ENCODE measurements at places on chromosomes 1 and 21. TPM values are rescaled to one million over a fixed set of nuclear protein-coding genes. Genes with fewer than 3 reads are reported as not detected.

GRCh38 chr1:51690285-51690961 lies 73.5 kb downstream of the OSBPL9 start:
- DNase-seq = no peak

Gene SPATA1
- total RNA-seq = 0.97 TPM

GRCh38 chr1:82387012-82387366 lies 586.3 kb downstream of the ADGRL2 start:
- DNase-seq = no peak

Gene CD5L
- not detected for total RNA-seq

- DNase-seq = no peak
Measured at GRCh38 chr1:36855699-36856494, 178.4 kb downstream of the GRIK3 start.

DNA sequence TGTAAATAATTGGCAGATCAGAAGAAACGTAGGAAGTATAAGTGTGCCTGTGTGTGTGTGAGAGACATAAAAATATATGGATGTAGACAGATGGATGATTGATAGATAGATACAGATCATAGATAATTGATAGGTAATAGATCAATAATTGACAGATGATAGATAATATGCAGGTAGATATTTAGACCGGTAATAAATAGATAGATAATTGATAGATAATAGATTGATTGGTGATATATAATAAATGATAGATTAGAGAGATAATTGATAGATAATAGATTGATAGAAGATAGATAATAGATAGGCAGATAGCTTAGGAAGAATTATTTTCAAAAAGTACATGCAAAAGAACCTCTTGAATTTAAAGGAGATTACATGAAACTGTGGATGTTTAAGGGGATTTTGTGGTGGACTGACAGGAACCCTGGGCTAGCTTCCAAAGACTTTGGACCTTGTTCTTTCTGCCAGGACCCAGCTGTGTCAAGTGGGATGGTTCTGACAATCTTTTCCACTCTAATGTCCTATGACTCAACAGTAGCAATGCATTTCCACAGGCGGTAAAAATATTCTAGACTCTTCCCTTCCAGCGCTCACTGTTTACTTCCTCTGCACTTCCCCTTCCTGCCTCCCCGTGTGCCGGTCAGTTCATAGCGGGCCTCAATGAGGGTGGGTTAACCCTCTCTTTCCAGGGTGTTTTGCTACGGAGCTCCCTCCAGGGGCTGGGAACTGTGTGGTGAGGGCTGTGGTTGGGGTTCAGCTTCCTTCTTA lies 39.4 kb downstream of the KCNJ15 start:
- no peak for DNase-seq

Gene C8A
- not detected for total RNA-seq

- DNase-seq = no peak
Measured at GRCh38 chr1:12480041-12480440, 138.0 kb downstream of the DHRS3 start.

- DNase-seq = no peak
Measured at GRCh38 chr1:223401873-223402789, 8.9 kb downstream of the CCDC185 start.

Gene MROH9
- not detected for total RNA-seq

- DNase-seq = no peak
Measured at GRCh38 chr1:33902486-33903209, 38.8 kb downstream of the HMGB4 start.

Gene IQCC
- total RNA-seq = 6.1 TPM

Gene CELA3B
- total RNA-seq = not detected

Gene OR2T33
- total RNA-seq = not detected

Gene FAM131C
- not detected for total RNA-seq

DNA sequence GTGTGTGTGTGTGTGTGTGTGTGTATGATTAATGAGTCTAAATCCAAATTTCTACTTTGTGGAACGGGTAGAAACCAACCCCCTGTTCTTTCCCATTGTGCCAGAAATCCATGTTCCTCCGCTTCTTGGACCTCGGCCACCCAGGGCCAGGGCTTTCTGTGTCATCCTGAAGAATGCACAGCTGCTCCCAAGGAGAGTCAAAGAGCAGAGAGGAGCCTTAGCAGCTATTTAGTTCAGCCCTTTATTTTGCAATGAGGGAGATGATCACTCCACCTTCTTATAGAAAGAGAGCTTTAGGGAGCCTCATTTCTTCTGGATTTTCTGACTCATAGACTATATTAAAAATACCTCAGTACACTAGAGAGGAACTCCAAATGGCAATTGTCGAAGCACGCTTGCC lies 489.3 kb upstream of the VAMP3 start:
- peak; percentile 89 for DNase-seq

GRCh38 chr1:163085904-163086268 lies 16.7 kb downstream of the RGS4 start:
- no peak for DNase-seq

Gene XKR8
- not detected for total RNA-seq

DNA sequence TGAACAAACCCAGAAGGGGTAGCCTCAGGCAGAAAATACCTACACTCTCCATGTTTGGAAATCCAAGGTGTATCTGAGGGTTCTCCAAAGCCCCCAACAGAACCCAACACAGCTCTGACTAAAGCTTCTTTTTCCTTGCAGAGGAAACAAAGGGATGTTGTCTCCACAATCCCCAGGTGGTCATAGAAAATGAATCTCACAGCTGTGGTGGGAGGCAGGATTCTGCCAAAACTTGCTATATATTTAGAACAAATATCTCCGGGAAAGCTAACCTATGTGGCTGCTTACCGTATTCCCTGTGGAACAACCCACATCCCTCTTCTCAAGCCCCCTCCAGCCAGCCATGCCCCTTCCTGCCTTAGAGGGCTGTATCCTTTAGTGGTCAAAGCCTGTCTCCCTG lies 406.1 kb downstream of the PRDM2 start:
- DNase-seq = no peak

- no peak for DNase-seq
Measured at GRCh38 chr21:42151148-42151947, 67.6 kb upstream of the ABCG1 start.

- DNase-seq = no peak
Measured at GRCh38 chr1:92924501-92924900, 36.8 kb downstream of the DIPK1A start.

Gene OR2L5
- total RNA-seq = not detected

DNA sequence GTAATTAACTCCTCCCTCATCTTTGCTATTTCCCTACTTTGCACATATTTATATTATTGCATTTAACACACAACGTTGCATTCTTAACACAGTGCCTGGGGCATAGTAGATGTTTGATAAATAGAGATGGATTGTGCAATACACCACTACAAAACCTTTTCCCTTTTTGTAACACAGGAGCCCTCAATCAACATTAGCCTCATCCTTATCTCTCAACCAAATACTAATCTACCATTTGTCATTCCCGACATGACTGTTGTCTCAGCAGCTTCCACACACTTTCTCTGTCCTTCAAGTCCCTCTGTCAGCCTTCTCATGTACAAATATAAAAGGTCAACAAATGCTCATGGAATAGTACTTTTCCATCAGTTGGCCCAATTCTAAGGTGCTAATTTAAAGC lies 78.9 kb upstream of the KCNK2 start:
- no peak for DNase-seq

DNA sequence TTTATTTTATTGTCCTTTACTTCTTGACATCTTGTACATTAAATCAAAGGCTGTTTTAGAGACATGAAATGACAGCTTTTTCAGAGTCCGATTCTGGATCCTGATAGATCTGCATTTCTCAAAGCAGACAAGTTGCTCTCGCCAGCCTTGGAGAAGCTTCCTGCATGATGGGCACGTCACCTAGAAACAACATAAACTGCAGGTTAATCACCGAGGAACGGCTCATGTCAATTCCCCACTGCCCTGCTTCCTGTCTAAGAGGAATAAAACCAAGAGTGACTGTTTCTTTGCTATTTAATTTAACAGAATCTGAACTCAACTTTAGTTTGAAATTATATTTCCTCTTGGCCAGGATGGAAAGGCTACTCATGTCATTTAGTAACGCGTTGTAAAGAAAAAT lies 77.0 kb downstream of the RWDD3 start:
- DNase-seq = no peak

- no peak for DNase-seq
Measured at GRCh38 chr1:8509579-8509978, 191.7 kb downstream of the SLC45A1 start.

- no peak for DNase-seq
Measured at GRCh38 chr21:15442743-15443469, 286.9 kb upstream of the USP25 start.

Gene CHODL
- not detected for total RNA-seq

DNA sequence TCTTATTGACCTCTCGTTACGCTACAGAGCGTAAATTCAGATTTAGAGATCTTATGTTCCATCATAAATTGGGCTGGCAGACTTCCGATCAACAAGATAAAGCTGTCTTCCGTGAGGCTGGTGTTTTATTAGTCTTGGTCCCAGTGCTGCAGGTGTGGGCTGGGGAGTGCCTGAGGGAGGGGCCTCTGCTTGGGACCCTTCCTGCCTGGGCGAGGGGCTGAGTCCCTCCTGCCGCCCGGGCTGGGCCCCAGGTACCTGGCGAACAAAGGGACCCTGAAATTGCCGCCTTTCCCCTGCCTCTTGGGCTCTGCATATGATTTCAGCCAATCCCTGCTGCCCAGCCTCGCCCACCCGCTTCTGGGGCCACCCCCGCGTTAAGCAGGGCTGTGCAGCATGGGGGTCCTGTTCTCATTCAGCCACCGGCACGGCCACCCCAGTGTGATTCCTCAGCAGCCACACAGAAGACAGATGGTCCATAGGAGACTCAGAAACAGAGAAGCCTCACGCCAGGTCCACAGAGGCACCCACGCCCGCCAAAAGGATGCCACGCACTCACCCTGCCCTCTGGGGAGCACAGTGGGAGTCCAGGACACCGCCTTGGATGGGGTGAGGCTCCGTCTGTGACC lies 6.1 kb upstream of the SAMD11 start:
- DNase-seq = no peak

- no peak for DNase-seq
Measured at GRCh38 chr1:46102769-46103476, 29.5 kb downstream of the PIK3R3 start.

- DNase-seq = no peak
Measured at GRCh38 chr1:205353612-205354011, 3.1 kb downstream of the KLHDC8A start.

- DNase-seq = peak; percentile 94
Measured at GRCh38 chr21:26007951-26008498, 162.5 kb downstream of the APP start.

Gene POU3F1
- total RNA-seq = 1.6 TPM

DNA sequence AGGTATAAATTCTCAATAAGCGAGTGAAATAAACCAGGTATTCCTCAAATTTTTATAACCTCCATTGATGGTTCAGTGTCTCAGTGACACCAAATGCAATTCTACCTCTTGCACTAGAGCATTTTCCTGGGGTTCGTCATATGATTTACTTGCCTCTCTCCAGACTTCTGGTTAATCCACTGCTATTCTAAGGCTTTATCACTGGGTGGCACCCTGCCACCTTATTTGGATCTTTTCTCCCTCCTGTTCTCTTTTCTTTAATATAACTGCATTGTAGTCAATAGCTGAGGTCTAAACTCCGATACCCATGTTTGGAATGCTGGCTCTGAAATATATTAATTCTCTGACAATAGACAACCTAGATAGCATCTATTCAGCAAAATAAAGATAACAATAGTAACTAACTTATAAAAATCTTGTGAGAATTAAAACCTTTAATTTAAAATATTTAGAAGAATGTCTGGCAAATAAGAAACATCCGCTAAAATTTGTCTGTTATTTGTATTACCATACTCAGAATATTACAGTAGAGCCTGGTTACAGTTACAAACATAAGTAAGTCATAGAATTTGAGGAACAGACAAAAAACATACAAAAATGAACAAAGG lies 436.4 kb downstream of the PLA2G4A start:
- DNase-seq = peak; percentile 52

DNA sequence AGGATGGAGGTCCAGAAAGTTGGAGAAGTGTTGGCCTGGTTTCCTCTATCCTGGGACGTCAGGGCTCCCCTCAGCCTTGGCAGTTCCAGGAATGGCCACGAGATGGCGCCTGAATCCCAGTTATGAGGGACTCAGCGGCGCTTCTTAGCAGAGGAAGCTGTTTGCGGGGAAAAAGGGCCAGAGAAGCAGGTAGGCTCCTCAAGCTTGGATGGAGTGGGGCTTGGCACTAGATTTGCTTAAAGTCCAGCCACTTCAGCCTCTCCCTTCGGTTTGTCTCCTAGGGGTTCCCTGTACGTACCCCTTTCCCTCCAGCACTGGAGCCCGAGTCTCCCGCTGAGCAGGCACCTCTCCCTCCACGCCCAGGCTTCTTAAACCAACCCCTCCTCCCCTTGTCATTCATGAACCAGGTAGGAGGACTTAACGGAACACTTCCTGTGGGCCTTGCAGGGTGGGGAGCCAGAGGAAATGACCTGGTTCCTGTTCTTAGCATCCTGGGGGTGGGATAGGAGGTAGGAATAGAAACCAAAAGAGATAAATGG lies 32.0 kb upstream of the TENT5B start:
- peak; percentile 77 for DNase-seq

Gene SEC16B
- 0.08 TPM for total RNA-seq

Gene VPS45
- 41.5 TPM for total RNA-seq

DNA sequence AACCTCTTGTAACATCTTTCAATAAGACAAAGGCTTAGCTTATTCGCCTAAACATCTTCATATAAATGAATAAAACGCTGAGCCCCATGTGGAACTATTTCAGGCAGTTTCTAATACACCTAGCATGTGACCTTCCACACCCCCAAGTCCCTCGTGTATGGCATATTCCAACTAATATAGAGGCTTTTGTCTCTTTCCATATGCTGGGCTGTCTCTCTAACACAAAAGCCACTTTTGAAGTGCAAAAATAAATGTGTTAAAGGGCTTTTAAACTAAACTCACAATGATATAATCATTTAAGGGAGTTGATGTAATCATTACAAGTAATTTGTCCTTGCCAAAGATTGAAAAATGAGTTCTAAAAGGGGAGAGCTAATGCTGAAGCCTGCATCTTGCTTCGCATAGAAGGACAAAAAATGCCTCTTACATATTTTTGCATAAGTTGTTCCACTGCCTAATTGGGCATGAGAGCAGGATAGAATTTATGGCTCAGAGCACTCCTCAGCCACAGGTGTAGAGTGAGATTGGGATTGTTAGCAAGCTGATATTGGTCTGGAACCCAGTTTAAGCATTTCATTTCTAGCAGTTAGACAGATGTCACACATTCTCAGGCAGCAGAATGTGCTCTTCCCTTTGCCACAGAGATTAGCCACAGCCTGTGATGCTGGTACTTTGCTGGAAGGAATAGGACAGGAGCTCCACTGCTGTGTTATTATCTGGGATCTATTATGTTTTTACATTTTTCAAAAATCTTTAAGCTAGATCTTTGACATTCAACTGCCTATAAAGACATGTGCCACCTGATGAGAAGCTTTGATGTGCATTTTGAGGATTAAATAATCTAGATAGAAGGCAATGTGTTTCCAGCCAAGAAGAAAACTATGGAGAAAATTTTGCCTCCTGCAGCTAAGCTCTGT lies 1044.4 kb downstream of the ADGRL2 start:
- no peak for DNase-seq

Gene GPR161
- total RNA-seq = 19.3 TPM

- DNase-seq = no peak
Measured at GRCh38 chr1:193438771-193439170, 252.4 kb upstream of the B3GALT2 start.

Gene RPS6KC1
- total RNA-seq = 30.4 TPM

Gene DMRTA2
- 39.1 TPM for total RNA-seq

Gene KCNE1
- 0.06 TPM for total RNA-seq

Data from SJCRH30 (cell line).